ENCODE measurements at places on chromosomes 6 and 20.

GRCh38 chr6:113662688-113663333 lies 194.3 kb upstream of the MARCKS start:
- DNase-seq, result no peak

- DNase-seq, result no peak
Measured at GRCh38 chr6:107077710-107078109, 37.6 kb downstream of the BEND3 start.

DNA sequence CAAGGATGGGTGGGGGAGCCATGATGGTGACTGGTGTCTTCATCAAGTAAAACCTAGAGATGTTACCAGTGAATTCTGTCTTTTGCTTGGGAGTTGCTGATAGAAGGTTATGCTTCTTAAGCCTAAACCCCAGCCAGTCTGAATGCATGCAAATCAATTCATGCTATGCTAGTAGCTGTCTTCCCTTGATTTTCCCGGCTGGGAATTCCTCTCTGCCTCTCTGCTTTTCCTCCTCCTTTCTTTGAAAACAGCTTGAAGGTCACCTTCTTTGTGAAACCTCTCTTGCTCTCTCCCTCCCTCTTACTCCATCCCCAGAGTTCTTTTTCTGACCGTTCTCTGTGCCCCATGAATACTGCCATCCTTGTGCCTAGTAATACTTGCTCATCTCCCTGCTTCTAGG lies 58.9 kb downstream of the TMEM200A start:
- DNase-seq, result no peak

GRCh38 chr20:10927011-10927583 lies 253.3 kb upstream of the JAG1 start:
- DNase-seq, result no peak

- DNase-seq, result no peak
Measured at GRCh38 chr6:6709106-6709505, 120.6 kb downstream of the LY86 start.

- DNase-seq, result peak; percentile 47
Measured at GRCh38 chr6:107114213-107114925, 946 bp downstream of the BEND3 start.

DNA sequence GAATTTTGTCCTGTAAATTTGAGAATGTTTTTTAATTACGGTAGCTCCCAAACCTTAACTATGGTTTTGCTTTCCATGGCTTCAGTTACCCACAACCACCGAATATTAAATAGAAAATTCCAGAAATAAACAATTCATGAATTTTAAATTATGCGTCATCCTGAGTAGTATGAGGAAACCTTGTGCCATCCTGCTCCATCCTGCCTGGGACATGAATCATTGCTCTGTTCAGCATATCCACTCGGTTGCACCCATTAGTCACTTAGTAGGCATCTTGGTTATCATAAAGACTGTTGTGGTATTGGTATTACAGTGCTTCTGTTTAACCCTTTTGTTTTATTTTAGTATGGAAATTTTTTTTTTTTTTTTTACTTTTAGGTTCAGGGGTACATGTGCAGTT lies 39.7 kb downstream of the KCNS1 start:
- DNase-seq, result no peak
